ENCODE measurements at places on chromosomes 3 and 15.

DNA sequence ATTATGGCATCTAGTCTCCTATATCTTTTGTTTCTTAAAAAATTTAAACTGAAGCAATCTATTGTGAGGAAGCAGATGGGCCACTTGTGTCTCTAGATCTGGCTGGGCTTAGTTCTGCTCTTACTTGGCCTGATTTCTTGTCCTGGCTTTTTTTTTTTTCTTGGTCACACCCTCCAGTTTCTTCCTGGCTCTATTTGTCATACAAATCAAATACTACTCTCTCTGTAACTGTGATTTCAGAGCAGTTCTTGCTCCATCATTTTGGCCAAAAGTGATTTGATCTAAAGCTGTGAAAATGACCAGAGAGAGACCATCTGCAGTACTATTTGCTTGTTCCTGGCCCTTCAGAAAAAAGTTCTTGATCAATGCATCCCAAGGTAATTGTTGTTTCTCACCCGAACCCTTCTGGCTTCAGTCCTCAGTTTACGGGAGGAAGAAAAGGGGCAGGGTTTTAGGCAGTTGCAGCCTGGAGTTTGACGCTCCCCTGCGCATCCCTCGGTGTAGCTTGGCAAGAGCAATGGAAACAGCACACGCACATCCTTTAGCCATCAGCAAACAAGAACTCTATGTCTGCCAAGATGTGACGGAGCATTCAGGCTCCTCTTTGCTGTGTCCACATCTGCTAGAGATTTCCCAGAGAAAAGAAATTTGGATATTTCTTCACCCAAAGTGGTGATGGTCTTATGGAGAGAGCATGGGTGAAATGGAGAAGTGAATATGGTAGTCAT lies 31.6 kb downstream of the CHST2 start:
- no peak for DNase-seq

- no peak for DNase-seq
Measured at GRCh38 chr3:194481525-194482195, 5.1 kb downstream of the ATP13A3 start.

GRCh38 chr3:48960841-48961413 lies 29.1 kb upstream of the P4HTM start:
- DNase-seq, result no peak

GRCh38 chr3:8525893-8526292 lies 24.3 kb downstream of the LMCD1 start:
- no peak for DNase-seq

DNA sequence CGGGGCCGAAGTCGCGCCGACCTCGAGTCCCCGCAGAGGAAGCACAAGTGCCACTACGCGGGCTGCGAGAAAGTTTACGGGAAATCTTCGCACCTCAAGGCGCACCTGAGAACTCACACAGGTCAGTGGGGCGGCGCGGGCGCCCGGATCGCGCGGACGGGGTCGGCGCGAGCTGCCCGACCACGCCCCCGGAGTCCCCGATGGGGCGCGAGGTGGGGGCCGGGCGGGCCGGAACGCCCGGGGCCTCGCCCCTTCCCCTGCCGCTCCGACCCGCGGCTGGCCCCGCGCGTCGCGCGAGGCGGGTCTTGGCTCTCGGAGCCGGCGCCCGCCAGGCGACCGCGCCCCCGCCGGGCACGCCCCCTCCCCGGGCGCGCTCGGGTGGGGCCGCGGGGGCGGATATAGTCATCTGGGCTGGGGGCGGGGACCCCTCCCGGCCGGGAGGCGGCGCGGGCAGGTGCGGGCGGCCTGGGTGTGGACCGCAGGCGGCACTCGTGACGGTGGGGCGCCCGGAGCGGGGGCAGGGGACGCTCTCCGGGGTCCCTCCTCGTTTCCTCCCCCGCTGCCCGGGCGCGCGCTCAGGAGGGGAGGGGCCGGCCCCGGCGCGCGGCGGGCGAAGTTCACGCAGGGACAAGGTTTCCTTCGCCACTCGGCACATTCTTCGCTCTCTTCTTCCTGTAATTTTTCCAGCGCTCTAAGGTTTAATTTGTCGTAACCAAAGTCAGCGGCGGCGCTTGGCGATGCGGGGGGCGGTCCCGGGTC lies 1.2 kb downstream of the KLF13 start:
- DNase-seq, result peak; percentile 78

- peak; percentile 43 for DNase-seq
Measured at GRCh38 chr3:119352863-119353527, 58.8 kb downstream of the ARHGAP31 start.

DNA sequence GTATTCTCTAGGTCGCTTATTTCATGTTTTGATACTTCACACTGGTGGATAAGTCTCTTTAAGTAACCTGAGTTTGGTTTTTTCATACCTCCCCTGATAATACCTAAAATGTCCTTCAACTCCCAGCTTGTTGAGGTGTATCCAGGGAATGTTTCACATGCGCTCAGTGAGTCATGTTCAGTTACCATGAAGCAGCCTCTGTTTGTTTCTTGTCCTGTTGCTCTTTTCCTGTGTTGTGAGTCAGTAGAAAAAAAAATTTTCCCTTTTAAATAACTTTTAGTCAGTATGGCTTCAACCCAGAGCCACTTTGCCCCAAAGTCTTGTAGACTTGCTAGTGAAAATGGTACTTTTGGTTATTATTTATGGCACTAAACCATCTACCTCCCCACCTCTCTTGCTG lies 278.4 kb upstream of the ZPLD1 start:
- DNase-seq, result no peak

DNA sequence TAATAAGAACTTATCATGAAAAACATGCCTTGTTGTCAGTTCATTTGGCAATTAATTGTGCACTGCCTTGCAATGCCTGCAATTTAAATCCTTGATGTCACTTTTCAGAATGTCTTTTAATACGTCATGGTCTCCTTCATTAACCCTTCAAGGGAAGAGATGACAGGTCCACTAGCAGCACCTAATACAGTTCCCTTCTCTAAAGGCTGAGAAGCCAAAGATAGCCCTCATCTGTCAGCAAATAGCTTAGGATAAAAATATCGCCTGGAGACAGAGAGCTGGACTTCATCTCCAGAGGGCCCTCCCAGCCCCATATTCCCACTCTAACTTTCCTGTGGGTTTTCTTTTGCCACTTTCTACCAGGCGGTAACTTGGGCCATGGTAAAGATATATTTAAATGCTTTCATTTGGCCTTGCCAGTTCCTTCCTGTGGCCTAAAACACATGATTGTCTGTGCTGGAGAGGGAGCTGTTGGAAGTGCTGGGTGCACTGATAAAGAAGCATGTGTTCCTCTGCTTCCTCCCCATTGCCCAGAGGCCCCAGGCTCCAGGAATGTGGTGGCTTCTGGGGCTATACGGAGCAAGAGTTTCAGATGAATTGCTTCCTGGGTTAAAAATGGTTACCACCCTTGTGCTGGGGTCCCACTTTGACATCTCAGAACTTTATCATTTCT lies 76.3 kb upstream of the UMPS start:
- DNase-seq, result no peak

GRCh38 chr15:39135989-39136388 lies 444.9 kb upstream of the THBS1 start:
- DNase-seq, result no peak

- no peak for DNase-seq
Measured at GRCh38 chr3:94673876-94674275, 611.0 kb downstream of the NSUN3 start.

DNA sequence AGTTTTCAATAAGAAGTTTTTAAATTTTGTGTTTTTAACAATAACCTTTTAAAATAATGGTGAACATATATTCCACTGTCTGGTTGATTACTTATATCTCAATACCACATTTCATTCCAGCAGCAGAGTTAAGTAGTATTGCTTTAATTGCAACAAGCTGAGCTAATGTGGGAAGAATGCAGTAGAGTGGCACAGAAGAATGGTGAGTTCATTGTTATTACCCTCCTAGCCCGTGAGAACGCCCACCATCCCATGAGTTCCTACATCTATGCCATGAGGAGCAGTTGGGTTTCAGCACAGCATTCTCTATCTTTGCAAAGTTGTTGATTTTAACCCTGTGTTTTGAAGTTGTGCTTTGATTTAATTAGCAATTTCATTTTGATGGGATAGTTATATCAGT lies 17.8 kb upstream of the NR2E3 start:
- DNase-seq, result no peak

- DNase-seq, result no peak
Measured at GRCh38 chr15:85583923-85584390, 203.6 kb downstream of the AKAP13 start.

GRCh38 chr15:56320861-56321260 lies 44.4 kb upstream of the TEX9 start:
- DNase-seq, result no peak

DNA sequence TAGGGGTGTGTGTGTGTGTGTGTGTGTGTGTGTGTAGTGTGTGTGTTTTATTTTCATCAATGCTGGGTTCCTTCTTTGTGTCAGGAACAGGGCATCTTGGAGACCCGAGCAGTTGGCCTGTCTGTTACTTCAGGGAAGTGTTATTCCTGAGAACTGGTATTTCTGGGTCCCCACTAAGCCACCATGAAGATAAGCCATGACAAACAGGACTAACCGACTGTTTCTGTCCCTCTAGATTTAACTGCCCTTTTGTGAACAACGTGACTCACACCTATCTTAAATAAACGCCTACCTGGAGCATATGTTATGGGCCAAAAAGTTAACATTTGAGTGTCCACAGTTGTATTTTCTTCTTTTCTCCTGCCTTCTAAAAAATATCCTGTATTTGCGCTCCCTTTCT lies 19.5 kb downstream of the SIDT1 start:
- no peak for DNase-seq

- DNase-seq, result no peak
Measured at GRCh38 chr3:125161607-125162219, 50.8 kb downstream of the SLC12A8 start.

- no peak for DNase-seq
Measured at GRCh38 chr3:63814237-63814636, 4.9 kb upstream of the C3orf49 start.

GRCh38 chr15:91548549-91548948 lies 305.0 kb upstream of the SLCO3A1 start:
- no peak for DNase-seq

- DNase-seq, result no peak
Measured at GRCh38 chr3:32241100-32241499, 2.6 kb downstream of the CMTM8 start.

GRCh38 chr3:158762701-158763100 lies 30.4 kb upstream of the RARRES1 start:
- no peak for DNase-seq

- DNase-seq, result no peak
Measured at GRCh38 chr15:33859992-33860545, 108.2 kb upstream of the CHRM5 start.

DNA sequence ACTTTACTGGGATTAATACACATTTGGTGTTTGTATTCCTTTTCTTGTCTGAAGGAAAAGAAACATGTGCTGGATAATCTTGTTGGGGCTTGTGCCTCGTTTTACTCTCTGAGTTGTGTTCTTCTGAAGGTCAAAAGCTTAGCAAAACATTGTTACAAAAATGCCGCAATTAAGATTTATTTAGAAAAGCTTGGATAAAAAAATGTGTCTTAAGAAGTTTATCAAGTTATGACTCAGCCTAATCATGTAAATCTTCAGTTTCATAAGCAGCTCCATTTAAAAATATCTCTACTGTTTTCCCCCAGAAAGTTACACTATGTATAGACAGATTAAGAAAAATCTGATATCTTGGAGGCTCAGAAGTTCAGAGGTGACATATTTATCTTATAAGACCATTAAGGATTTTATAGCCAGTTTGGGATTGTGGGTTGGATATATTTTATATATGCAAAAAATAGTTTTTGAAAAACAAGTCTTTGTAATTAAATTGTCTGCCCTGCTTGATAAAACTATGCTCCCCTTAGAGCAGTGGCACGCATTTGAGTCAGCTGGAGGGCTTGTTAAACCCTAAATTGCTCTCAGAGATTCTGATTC lies 56.5 kb downstream of the CLDN11 start:
- DNase-seq, result no peak

- no peak for DNase-seq
Measured at GRCh38 chr3:194092881-194093301, 43.1 kb upstream of the HES1 start.

- no peak for DNase-seq
Measured at GRCh38 chr3:115218859-115219258, 71.8 kb upstream of the ZBTB20 start.

DNA sequence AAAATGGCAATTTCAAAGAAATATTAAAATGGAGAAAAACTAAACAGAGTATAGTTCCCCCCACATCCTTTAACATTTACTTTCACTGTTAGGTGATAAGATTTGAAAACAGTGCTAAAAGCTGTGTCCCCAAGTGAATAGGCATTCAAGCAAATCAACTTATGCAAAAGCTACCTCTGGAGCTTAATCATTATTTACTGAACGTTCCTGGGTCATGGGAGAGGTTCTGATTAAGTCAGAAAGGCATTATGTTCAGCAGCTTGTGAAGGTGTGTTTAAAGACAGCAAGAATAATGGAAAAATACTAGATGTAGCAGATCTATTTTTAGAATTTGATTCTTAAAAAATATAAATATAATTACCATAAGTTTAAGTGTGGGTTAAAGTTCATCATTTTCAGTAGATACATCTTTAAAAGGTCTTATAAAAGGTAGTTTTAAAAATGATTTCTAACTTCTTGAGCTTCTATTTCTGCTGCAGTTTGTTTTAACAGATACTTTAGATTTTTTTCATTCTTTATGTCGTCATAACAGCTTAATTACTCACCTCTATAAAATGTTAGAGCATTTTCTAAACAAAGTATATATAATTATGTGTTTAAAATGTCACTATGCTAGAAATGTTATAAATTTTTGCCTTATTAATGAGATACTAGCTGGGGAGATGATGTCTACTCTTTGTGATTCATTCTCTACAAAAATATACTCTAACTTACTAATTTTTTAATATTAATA lies 127.9 kb downstream of the MITF start:
- no peak for DNase-seq

DNA sequence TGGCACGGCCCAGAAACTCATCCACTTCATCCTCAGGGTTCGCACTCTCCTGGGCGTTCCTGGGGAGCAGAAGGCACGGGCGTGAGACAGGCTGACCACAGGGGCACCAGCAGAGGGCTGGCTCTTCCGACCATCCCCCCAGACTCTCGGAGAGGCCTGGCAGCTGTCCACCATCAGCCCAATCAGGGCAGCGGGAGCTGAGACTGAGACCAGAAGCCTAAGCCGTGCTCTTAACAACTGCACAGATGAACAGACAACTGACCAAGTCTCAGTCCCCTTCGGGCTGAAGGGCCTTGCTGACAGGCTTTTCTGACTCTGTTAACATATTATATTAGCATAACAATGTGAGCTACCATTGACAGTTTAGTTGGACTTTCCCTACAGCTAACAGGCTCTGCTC lies 118.0 kb downstream of the SEC22A start:
- DNase-seq, result no peak

DNA sequence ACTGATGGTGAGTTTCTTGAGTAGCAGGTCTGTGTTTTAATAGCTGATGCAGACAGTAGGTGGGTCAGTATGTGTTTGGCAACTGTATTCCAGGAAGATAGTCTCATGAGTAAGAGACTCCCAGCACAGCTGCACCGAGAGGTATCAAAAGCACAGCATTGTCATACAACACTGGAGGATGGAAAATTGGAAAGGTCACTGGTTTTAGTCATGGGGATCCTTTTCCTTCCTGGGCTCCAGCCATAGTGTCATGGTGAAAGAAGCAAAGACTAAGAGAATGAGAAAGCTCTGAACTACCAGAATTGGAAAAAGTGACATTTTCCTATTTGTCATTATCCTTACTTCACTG lies 61.5 kb downstream of the P3H2 start:
- DNase-seq, result no peak
